ENCODE measurements at places on chromosomes 1 and 21.

- no peak for DNase-seq
These were observed 9.3 kb upstream of the PI4KB start for GRCh38 chr1:151336556-151336955.

DNA sequence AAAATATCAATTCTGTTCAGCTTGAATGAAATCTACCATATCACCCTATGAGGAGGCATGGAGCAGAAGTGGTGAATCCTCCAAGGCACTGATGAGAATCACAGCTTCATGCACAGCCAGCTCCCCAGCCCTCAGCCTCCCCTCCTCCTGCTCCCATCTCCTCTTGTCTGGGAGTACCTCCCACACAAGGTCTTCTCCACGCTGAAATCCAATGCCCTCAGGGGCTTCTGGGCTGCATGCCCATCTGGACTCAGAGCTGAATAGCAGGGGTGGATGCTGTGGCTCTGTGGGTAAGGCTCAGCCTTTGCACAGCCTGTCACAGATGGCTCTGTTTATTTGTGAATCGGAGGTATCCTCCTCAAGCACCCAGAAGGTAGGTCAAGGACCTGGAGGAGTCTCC lies 48.6 kb downstream of the KCNC4 start:
- no peak for DNase-seq

DNA sequence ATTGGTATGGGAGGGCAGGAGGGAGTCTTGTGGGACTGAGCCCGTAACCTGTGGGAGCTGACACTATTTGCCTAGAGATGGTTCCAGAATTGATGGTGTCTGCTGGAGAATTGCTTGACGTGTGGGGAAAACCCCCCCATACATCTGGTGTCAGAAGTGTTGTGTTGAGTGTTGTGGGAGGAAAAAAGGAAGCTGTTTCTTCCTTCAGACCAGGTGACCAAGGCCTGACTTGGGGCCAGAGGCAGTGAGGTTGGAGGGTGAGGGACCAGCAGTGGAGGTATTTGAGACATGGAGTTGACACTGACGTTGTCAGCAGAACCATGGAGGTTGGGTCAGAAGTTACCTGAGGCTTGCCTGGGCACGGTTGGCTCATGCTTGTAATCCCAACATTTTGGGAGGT lies 8.3 kb downstream of the SHISAL2A start:
- DNase-seq = no peak

GRCh38 chr1:50471967-50472366 lies 48.7 kb upstream of the DMRTA2 start:
- no peak for DNase-seq

DNA sequence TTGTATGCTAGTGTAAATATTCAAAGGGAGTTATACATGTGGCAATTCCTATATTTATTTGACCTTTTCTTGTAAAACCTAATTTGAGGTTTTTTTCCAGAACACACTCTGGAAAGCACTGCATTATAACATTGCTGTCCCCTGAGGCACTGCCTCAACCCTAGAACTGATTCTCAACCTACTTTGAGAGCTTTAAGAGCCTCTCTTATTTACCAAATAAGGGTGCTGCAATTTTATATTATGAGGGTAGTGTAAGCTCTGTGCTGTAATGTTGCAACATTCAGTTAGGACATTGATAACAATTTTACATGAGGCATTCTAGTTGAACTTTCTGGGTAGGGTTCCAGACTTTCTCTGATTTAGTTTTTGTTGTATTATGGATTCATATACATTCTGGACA lies 302.2 kb upstream of the DEPDC1 start:
- DNase-seq = no peak

- no peak for DNase-seq
These were observed 268.6 kb upstream of the RGS18 start for GRCh38 chr1:191889623-191890003.

- DNase-seq = no peak
These were observed 510.3 kb upstream of the TMPRSS15 start for GRCh38 chr21:18913914-18914313.

- no peak for DNase-seq
These were observed 5.7 kb upstream of the IL10 start for GRCh38 chr1:206778031-206778430.

- no peak for DNase-seq
These were observed 8.6 kb upstream of the NTNG1 start for GRCh38 chr1:107132195-107132594.

DNA sequence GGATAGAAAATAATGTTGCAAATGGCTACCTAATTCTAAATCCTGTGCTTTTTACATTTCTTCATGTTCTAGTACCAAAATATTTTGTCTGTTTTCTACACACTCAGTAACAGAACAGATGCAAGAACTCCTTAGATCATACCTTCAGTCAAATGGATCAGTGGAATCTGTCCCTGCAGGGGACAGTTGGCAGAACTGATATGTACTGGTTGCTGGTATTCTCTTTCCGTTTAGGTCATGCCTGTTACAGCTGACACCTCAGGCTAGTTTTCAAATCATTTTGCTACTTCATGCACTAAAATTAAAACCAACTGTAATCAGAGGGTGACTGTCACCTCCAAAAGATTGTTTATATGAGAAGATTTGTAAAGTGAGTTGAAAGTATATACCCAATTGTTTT lies 109.2 kb downstream of the TNNI3K start:
- DNase-seq = no peak

DNA sequence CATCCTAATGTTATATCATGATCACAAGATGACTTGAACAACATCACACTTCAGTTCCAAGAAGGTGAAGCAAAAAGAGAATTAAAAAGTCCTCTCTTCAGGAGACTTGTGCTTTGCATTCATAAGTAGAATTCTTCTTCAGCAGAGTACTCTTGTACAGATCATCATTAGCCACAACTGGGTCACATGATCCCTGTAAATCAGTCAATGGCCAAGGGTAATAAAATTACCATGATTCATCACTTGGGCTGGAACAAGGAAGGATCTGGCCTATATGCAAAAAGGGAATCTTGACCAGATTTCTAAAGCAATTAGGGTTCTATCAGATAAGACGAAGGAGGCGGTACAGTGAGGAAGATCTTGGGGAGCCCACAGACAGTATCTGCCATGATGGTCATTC lies 458.0 kb upstream of the DEPDC1 start:
- no peak for DNase-seq

DNA sequence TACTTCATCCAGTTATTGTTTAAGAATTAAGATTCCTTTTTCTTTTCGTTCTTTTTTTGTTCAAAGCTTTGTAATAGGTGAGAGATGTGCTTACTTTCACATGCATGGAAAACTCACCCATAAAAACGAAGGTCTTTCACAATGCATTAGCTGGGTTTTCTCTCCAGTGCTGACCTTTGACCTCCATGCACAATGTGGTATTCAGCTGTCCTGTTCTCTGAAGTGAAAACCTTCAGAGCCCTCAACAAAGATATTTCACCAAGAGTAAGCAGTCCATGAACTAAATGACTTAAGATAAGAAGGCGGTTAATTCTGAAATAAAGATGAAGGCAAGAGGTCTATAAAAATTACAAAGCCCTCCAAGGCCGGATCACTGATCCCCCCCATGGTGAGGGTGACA lies 77.1 kb upstream of the IPO9 start:
- DNase-seq = no peak

GRCh38 chr21:14901482-14901958 lies 163.3 kb downstream of the NRIP1 start:
- DNase-seq = no peak

DNA sequence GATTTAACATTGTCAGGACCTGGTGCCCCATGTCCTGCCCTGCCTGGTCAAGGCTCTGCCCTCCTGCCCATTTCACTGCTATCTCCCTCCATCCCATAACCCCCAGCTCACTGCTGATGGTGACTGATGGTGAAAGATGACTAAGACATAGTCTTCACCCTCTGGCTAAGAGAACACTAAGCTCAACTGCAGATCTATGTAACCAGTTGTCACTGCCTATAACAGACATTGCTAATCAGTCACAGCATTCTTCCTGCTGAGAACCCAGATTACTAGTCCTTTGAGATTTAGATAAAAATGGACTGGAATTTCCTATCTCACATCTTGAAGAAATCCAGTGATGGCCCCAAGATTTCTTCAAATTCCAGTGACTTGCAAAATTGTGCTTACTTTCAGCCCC lies 8.0 kb upstream of the ZNF362 start:
- DNase-seq = no peak

- DNase-seq = no peak
These were observed 34.2 kb downstream of the NEK2 start for GRCh38 chr1:211641044-211641800.

- DNase-seq = no peak
These were observed 22.9 kb upstream of the ATP1A1 start for GRCh38 chr1:116350097-116350645.

DNA sequence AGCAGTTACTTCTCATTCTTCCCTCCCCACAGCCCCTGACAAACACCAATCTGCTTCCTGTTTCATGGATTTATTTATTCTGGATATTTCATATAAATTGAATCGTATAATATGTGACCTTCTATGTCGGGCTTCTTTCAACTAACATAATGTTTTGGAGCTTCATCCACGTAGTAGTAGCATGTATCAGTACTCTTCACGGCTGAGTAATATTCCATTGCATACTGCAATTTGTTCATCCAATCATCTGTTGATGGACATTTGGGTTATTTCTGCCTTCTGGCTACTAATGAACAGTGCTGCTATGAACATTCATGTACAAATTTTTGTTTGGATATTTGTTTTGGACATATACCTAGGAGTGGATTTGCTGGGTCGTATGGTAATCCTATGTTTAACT lies 1.9 kb upstream of the KAZN start:
- no peak for DNase-seq

DNA sequence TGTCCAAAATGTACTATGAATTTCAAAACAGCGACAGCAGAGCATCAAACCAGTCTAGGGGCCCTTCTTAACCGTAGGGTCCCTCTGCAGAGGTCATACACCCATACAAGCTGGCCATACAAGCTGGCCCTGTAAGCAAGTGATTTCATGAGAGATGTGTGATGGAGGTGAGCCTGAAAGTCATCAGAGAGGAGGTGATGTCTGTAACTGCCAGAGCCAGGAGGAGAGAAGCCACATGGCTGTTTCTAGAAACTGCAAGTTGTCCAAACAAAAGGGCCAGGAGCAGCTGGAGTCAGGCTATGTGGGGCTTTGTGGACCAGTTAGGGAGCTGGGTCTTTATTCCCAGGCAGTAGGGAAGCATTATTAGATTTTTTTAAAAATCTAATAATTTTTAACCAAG lies 14.8 kb upstream of the SERINC2 start:
- no peak for DNase-seq

DNA sequence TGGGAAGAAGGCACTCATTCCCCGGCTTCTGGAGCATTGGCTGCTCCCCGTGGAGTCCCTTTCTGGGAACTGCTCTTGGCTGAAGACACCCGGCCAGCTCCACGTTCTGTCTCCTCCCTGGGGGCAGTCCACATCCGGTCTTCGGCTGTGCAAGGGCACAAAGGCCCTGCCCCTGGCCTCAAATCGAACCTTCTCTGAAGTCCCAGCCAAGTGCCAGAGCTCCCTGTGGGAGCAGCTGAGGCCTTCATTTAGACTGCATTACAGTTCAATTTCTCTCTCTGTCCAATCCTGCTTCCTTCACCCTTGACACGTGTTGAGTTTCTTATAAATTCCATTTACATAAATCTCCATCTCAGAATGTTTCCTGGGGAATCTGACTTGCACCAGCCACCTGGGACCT lies 132.9 kb upstream of the POU3F1 start:
- DNase-seq = no peak

GRCh38 chr1:27408151-27408550 lies 15.7 kb downstream of the GPR3 start:
- no peak for DNase-seq

DNA sequence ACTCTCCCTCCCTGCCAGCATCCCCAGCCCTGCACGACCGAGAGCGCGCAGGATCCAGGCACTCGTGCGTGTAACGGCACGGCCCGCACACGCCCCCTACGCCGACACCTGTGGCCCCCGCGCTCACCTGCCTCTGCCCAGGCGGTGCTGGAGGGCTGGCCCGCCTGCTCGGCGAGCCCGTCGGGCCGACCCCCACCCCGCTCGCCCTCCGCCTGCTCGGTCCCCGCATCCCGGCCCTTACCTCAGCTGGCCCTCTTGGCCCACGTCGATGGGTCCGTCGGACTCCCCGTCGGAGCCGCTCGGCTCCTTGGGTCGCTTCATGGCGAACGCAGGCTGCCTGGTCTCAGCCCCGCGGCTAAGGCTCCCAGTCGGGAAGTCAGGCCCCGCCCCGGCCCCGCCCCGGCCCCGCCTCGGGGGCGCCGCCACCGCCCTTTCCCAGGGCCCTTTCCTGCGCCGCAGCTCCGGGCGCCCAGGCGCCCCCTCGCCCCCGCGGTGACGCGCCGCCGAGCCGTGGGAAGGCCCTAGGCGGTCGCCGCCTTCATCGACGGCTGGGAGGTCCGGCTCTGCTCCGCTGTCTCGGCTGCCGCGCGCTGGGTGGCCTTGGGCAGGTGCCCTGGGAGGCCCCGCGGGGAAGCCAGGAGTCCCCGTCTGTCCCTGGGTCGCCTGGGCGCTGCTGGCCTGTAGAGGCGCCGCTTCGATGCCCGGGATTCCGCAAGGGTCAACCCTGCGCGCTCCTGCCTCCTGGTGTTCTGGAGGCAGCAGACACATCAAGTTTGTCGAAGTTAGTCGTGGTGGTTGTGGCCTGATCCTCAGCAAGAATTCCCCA lies at the start of gene HEYL:
Gene HEYL (minus strand): TSS at position 339 of the 826 bp plus-strand sequence. CDS start 18 bp downstream, at position 321.
- no peak for DNase-seq

- no peak for DNase-seq
These were observed 188.0 kb downstream of the RERE start for GRCh38 chr1:8629241-8630091.

DNA sequence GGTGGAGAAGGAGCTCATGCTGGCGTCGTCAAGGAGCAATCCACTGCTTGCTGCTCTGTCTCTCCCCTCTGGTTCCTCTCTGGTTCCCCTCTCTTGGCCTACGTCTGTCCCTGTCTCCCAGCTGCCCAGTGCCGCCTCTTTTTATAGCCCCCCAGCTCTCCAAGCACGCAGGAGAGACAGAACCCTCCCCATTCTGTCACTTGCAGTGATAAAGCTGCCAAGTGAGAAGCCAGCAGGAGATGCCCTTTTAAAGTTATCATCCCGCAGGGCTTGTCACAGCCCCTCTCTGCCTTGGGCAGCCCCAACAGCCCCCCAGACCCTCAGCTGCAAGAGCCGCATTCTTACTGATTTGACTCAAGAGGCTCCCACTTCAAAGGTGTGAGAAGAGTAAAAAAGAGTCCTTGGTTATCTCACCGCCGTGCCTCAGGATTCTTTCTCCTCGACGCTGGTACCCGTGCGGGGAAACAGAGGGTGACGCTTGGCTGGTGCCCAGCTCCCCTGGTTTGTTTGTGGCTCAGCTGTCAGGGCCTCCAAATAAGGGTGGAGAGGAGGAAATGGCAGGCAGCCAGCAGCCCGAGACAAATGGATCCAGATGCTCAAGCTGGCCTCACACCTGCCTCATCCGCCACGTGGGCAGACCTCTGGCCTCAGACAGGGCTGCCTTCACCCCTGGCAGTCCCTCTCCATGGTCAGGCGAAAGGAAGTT lies at the start of gene NPPA:
Gene NPPA (minus strand): TSS at position 117 of the 706 bp plus-strand sequence. CDS start 99 bp downstream, at position 18.
- DNase-seq = no peak

DNA sequence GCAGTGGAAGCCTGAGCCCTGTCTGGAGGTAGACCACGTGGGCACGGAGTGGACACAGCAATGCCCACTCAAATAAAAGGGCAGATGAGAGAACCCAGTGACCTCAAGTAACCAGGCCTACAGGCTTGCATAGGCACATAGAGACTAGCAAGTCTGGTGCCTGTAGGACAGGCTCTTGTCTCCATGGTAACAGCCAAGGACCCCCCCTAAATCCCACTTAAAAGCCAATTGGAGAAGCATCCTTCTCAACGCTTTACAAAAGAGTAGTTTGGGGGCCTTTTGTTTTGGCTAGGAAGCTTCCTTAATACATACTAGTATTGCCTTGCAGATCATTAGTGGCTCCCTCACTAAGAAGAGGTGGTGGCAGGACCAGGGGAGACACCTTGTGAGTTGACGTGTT lies 63.9 kb downstream of the VWA5B1 start:
- DNase-seq = no peak

GRCh38 chr1:173474097-173474779 lies 2.9 kb upstream of the PRDX6 start:
- no peak for DNase-seq

Data from NCI-H1436 treated with DMSO at 0.1 percent for 48 hours (cell line).